DND-41 (cell line): ENCODE measurements at places on chromosomes 5 and 9.
A peak's percentile ranks its signal among the peaks of the same experiment; 100 is the strongest.

DNA sequence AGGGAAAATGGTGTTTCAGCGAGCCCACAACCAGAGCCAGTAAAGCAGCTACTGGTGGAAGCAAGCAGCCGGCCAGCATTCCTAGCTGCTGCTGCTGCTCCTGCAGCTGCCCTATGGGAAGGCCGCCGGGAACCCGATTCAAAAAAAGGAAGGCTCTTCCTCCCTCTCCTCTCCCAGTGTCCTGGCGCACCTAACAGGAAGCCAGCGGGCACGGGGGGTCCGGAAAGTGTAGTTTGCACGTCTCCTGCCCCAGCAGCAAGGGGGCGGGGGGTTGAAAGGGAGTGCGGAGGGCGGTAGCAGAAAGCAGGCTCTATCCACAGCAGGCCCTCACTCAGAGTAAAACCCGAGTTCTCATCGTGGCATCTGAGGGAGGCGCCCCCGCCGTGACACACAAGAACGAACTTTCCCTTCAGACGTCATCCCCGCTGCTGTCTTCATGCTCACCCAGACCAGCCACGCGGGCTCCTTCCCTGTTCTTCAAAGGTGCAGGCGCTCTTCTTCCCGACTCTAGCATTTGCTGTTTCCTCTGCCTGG lies 16.5 kb downstream of the GRXCR2 start:
- DNase-seq, result no peak

DNA sequence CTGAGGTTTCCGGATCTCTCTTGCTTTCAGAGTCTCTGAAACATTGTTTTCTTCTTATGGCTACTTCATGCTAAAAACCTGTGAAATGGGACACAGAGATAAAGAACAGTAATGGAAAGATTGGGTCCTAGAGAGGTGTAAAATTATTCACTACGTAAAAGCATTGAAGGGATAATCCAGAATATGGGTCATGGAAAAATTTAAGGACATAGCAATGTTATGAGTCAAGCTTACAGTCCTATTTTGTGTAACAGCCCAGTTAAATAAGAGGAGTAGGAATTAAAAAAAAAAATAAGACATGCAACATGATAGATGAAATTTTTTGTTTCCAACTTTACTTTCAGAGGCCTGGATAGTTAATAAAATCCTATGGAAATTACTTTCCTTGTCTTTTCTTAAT lies 61.9 kb upstream of the ELL2 start:
- no peak for DNase-seq

GRCh38 chr5:96997265-96997859 lies 61.5 kb downstream of the LNPEP start:
- peak; percentile 32 for DNase-seq

DNA sequence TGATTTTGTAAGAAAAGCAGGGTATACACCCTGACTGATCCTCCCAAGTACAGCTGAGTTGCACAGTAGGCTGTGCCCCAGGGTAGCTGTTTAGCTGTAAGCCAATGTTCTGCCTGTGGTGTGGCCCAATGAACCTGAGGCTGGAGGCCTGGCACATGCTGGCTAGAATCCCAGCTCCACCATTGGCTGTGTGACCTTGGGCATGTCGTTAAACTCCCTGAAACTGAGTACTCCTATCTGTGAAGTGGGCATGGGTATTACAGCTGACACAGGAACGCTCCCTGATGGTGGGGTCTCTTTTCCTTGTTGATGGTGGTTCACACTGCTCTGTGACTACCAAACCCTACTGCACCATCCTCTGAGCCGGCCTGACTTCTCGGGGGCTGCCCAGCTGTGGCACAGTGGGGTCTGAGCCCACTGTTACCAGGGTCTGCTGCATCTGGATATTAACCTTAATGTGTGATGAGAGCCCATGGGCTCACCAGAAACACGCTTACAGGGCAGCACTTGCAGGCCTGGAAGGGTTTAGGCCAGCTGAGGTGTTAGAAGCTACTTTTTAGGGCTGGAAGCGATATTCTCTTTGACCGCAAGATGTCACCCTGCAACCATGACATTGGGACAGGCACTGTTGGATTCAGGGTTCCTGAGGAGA lies 7.0 kb upstream of the GADD45G start:
- peak; percentile 52 for DNase-seq

GRCh38 chr9:69122082-69122548 lies 52.0 kb upstream of the TJP2 start:
- peak; percentile 55 for DNase-seq

- DNase-seq, result no peak
These were observed 70.8 kb upstream of the RPS23 start for GRCh38 chr5:82348784-82349425.

DNA sequence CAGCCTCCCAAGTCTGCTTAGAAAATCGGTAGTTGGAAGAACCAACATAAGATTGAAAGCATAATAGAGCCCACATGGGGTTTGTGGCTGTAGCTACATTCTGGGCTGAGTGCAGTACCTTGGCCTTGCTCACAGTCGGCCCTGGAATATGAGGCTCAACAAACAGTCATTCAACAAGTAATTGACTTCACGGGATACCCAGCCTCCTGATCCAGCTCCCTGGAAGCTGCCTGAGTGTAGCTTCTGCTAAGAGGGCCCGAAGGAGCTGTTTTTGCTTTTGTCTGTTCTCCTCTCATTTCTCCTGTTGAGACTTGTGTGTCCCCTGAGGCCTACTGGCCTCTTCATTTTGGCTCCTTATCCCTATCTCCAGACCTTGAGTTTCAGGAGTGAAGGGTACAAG lies 170.7 kb downstream of the HSPA4 start:
- no peak for DNase-seq

DNA sequence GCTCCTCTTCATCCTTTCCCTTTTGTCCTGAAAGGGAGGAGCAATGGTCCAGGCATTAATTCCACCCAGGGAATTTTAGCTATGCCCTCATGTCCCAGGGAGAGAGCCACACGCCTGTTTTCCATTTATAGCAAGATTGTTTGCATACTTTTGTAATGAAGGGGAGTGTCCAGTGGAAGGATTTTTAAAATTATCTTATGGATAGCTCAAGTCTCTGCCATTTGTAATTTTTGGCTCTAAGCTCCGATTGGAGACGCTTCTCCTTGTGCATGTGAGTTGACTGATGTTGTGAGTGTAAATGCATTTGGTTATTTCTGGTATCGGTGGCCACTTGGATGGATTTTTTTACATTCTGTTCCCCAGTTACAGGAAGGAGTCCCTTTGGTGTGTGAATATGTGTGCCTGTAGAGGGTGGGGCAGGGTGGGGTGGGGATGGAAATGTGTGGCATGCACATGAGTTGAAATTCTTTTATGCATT lies 7.2 kb upstream of the RPL26L1 start:
- no peak for DNase-seq
